GM12892 (cell line): ENCODE measurements at places on chromosomes 6 and 20.

GRCh38 chr6:44169154-44169553 is 10.5 kb downstream of the CAPN11 start:
- no peak for DNase-seq

- DNase-seq, result no peak
Observed at GRCh38 chr6:129643176-129643575, 66.8 kb downstream of the ARHGAP18 start.

GRCh38 chr6:129713806-129714333 is 3.9 kb upstream of the ARHGAP18 start:
- no peak for DNase-seq

DNA sequence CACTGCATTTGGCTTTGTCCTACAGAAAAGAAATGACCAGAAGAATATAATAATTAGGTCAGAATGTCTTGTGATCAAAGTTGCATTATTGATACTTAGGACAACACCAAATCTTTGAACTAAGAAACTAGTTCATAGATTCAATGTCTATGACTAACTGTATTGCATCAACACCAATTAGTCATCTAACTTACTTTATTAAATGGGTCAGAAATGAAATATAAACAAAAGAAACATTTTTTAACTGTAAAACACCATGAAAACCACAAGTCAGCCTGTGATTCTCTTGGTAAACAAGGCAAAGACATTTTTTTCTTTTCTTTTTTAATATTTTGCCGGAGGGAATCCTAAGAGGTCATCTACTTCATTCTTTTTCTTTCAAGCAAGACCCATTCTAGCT is 114.1 kb upstream of the HDDC2 start:
- DNase-seq, result no peak

GRCh38 chr20:21713901-21714296 is 8.4 kb downstream of the PAX1 start:
- DNase-seq, result no peak

GRCh38 chr6:46103441-46104115 is 26.2 kb upstream of the ENPP4 start:
- DNase-seq, result no peak

DNA sequence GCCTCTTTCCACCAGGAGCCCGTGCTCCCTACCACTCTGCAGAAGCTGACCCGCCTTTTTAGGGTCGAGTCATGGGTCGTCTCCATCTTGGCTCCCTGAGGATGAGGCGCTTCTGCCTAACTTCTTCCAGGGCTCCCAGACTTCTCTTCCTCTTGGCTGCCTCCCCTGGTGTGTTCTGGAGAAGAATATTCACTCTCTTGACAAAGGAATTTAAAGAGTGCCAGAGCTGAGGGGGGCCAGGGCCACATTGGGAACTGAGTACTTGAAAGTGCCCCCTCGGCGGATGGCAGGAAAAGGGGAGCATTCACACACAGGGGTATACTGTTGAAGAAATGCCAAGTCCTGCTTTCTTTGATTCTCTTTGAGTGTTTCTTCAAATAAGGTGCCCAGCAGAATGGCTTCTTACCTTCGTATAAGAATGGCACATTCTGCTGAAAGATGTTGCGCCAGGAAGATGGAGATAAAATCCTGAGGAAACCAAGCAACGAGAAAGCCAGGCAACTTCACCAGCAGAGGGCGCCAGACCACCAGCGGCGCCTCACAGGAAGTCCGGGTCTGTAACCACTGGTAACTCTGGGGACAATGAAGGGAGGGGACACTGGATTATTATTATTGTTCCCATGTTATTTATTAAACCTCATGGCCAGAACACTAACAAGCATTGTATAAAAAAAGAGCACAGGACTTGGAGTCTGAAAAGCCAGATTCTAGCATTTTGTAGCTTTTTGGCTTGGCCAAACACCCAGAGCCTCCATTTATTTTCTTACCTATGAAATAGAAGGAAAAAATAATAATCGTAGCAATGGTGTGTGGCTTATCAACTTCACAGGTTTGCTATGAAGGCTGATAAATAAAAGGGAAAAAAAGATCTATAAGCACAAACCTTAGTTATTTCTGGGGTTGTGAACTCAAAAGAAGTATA is 176.7 kb downstream of the HACE1 start:
- DNase-seq, result peak; percentile 27

DNA sequence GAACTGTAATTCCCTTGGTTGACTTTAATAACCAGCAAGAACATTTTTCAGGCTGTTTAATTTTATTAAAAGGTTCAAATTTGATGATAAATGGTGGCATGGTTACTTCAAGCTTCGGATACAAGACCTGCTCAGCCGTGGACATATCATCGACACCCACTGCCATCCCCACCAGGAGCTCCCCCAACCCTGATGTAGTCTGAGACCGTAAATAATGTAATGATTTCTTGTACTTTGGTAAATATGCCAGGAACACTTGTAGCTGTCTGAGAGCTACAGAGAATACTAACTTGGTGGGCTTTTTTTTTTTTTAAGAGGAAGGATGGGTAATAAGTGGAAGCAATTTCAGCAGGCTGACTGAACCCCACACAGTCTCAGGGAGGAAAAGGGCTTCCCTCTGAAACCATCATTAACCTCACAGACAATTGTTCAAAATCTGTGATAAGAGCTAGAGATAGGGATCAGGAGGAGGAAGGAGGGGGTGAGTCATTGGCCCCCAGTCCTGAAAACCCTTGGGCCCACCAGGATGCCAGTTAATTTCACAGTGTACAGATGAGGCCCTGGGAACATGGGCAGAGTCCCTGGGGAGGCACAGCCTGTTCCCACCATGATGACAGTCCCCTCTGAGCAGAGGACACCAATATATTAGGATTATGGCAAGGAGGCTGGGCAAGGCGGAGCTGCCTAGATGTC is 56.0 kb downstream of the APCDD1L start:
- no peak for DNase-seq

DNA sequence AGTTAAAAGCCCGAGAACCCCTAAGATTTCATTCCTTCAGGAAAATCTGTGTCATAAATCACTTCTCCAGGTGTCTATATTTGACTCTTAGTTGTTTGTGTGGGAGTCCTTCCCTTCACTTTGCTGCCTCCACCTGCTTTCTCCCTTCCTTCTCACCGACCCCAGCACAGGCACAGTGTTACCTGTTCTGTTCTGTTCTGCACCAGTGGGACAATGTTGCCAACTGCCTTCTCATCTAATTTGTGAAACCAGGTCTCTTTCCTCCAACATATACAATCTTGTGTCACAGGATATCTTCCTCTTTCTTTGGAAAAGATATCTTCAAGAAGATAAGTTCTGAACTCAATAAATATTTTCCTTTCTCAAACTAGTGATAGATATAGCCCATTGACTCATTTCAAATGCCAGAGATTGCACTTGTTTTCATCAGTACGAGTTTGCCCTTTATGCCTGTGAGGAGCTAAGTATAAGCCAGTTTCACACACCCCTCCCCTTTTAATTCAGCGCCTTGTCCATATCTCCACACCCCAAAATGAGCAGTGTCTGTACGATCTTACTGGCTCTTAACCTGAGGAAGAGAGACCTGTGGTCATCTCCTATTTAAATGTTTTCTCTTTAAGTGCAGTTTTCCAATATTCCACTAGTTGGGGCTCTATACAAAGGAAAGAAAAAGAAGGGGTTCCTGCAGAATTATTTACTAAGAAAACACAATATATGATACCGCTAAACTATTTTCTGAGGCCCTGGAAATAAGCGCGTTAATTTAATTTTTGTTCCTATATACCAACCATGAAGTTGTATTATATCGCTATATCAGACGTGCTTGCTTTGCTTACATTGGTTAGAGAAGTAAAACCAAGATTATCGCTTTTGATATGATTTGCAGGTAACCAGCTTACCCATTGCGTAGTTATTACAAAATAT is 81.6 kb upstream of the PREP start:
- DNase-seq, result no peak

- DNase-seq, result no peak
Observed at GRCh38 chr6:33875696-33876095, 71.9 kb upstream of the MLN start.

DNA sequence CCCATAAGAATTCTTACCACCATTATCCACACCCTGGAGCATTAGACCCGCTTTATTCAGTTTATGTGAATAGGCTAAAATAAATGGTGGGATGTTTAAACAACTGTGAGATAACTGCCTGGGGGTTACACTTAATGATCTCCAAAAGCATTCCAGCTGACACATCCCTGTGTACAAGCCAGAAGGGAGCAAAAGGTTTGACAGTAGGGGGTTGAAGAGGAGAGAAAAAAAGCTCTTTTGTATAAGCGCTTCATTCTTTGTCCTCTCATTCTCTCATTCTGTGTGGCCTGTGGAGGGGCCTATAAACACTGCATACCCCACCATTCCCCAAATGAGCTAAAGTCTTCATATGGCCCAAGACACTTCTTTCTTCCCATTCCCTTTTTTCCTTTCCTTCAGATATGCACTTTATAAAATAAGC is 30.8 kb upstream of the COL21A1 start:
- DNase-seq, result no peak

- no peak for DNase-seq
Observed at GRCh38 chr20:62695448-62696414, 12.9 kb upstream of the NTSR1 start.

DNA sequence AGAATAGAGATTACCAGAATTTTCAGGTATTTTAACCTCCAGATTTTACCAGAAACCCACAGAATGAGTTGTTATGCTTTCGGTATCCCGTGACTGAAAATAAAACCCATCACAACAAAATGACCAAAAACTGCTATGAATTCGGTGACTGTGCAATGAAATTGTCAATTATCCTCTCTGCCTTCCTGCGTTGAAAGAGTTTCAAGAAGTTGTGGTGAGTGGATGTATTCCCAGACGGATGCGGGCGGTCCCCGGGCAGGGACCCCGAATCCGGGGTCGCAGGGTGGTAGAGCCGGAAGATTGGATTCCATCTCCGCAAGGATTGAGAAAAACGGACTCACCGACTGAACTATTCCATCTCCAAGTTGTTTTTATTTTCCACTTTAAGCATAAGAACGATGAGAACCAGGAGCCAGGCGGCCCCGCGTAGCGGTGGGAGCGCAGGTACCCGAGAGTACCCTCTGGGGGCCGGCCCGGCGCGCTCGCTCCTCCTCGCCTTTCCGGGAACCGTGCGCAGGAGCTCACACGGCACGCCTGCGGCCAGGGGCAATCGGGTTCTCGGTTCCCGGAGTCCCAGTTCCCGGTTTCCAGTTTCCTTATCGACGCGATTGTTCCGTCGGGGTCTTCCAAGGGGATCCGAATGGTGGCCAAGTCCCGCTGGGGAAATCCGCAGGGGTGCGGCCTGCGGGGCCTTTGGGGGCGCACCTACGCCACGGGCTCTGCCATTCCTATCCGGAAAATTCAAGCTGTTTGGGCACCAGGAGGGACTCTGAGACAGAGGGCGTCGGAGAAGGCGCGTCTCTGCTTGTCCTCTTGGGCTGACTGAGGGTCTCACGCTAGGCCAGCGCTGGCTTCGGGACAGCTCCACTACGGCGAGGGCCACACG is 104.9 kb upstream of the PRDM1 start:
- DNase-seq, result no peak

GRCh38 chr20:37302981-37303380 is 13.5 kb downstream of the MANBAL start:
- no peak for DNase-seq

DNA sequence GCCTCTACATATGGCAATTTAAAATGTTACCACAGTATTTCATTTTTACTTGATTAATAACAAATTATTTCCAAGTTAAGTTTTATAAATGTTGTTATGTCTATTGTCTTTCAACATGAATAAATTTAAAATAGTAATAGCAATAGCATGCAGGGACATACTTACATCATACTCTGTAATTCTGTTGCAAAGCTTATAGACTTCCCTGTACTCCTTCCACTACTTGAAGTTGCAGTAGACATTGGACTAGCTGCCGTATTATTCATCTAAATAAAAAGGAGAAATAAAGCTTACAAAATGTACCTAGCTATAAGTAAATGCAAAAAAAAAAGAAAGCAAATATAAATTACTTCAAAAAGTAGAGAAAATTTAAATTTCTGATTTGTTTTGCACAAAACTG is 12.7 kb downstream of the SUPT3H start:
- DNase-seq, result no peak

DNA sequence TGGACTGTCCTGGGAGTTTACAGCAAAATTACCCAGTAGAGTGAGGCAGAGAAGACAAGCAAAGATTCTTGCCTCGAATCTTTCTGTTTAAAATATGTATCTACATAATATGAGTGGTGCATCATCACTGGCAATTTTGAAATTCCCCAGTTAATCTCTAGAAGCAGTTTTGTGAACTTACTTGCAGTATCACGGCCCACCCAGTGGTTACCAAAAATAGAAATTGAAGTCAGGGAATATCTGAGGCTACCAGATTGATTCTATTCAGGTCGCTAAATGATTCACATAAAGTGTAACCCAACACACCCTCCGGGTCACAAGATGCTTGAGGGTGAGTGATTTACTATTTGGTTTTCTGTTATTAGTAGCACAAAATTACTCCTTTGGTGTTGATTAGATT is 111.9 kb downstream of the PPP1R14C start:
- no peak for DNase-seq

- DNase-seq, result no peak
Observed at GRCh38 chr6:49692534-49692933, 20.8 kb downstream of the CRISP2 start.

DNA sequence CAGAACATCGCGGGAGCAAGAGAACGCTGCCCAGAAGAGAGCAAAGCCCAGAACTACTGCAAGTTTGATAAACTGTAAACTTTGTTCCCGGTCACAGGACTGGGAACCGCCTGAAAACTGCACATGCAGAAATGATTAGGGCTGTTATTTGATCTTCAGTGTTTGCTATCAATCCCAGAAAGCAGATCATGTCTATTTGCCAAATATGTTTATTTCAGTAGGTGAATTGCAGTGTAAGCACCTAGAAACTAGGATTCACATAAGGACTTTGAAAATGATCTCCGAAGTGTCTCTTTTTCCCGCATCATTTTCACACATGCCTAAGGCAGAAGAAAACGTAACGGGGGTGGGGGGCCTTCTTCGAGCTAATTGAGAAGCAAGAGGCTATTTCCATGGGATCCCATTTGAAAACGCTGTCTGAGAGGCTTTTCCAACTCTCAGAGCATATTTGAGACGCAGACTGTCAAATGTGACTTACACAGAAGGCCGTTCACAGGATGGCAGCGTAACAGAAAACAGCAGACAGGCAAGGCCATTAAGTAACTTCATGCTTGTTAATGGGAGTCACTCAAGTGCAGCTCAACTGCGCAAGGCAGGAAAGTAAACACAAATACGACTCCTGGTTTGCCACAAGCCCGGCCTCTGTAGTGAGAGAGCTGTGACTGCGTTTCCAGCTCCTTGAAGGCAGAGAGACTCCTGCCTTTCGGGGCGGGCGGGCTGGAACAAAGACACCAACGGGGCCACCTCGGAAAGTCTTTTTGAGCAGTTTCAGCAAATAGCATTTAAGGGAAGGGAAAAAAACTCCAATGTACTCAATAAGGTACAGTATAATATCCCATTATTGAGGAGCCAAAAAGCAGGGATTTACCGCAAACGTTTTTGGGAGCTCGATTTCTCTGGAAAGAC is 144.7 kb upstream of the ZNF217 start:
- DNase-seq, result no peak
